NCI-H69 (cell line): ENCODE measurements at places on chromosomes 3 and 15.

DNA sequence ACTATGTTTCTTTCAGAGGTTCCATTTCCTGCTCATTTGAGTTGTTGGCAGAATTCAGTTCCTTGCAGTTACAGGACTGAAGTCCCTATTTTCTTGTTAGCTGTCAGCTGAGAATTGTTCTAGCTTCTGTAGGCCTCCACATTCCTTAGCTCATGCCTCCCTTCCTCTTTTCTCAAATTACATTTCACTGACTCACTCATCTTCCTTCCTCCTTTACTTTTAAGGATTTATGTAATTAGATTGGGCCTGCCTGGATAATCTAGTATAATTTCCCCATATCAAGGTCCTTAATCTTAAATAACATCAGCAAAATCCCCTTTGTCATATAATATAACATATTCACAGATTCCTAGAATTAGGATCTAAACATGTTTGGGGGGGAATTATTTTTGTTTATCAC, 40.6 kb upstream of the RBMS3 start:
- DNase-seq: no peak

GRCh38 chr15:57495041-57495440, 96.7 kb upstream of the MYZAP start:
- no peak for DNase-seq

DNA sequence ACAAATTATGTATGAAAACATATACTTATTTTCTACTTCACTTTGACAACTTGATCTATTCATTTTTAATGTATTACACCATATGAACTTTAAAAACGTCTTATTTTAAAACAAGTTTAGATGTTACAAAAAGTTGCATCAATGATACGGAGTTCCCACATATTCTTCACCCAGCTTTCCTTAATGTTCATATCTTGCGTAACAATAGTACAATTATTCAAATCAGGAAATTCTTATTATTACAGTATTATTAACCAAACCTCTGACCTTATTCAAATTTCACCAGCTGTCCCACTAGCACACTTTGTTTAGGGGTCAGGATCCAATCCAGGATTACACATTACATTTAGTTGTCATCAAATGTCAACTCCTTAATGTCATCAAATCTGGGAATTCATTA, 12.9 kb upstream of the XRN1 start:
- DNase-seq: no peak

DNA sequence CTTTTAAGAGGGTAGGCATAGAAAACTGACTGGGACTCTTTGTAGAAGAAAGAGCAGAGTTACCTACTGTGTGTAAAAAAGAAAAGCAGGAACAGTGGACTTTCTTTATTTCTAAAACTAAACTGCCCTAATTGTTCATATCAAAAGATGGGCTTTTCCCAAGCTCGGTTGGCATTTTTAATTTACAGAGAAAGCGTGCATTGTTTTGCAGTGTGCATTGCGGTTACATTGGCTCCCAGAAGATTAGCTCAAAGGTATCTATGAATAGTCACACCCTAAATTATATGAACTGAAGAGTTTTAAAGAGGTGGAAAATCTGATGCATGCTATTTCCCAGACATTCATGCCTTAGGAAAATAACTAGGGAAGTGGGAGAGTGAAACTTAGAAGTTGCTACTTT, 36.5 kb downstream of the MITF start:
- no peak for DNase-seq

- no peak for DNase-seq
Observed at GRCh38 chr3:33091746-33092145, 5.2 kb downstream of the GLB1 start.

- no peak for DNase-seq
Observed at GRCh38 chr3:149605902-149606301, 51.9 kb downstream of the WWTR1 start.

- no peak for DNase-seq
Observed at GRCh38 chr3:141267629-141268028, 36.0 kb downstream of the PXYLP1 start.

DNA sequence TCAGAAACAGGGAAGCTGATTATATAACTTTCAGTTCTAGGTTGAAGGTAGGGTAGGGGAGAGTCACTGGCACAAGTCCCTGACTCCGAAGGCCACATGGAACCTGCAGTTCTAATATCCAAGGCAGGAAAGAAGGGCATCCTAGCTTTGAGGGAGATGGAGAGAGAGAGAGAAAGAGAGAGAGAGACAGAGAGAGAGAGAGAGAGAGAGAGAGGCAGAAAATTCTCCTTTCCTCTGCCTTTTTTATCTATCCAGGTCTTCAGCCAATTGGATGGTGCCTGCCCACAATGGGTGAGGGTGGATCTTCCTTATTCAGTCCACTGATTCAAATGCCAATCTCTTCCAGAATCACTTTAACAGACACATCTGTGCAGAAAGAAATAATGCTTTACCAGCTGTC, 35.7 kb upstream of the TMEM45A start:
- DNase-seq: no peak

DNA sequence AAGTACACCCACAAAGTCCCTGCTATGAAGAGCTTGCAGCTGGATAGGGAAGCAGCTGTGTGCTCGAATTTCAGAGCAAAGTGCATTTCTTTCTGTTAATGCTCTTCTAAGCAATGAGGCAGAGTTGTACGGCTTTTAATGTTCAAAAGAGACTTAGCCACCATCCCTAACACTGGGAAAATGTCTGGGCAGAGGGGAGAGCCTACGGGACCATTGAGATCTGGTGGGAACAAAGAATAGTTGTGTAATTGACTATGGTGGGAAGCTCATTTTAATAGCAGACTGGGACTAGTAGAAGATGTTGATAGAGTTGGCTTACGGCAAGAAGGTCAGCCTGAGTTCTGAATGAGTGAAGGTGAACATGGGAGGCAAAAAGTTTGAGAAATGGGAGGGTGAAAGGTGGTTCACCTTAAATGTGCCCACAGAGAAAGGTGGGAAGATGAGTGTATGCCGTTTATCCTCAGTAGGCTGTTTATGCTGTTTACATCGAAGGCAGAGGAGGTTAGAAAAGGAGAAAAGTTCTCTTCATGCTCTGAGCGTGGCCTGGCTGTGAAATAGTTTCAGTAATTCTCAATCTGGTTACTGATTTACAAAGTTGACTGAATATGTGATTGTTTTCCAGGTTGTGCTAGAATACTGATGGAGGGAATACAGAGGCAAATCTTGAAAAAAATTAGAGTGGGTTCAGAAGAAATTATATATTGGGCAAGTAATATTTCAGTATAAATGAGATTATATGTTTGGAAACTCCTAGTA, 22.9 kb upstream of the UTS2B start:
- DNase-seq: no peak

DNA sequence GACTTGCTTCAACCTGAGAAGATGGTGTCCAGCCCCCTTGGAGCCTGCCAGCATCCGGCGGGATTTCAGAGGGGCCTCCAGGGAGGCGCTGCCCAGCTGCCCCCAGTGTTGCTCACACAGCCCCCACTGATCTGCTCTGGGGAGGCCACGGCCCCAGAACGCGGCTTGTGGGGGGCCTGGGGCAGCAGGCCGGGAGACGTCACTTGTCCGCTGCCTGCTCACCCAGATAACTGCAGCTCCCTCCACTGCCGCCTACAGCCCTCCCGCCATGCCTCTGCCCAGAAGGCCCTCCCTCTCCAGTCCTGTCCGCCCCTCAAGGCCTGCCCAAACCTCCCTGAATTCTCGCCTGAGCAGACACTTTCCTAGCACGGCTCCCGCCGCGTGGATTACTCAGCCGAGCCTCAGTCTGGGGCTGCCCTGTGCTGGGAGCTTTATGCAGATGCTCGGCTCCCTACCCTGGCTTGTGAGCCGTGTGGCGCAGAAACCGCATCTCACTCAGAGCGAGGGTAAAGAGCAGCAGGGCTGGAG, 17.2 kb upstream of the ADIPOQ start:
- DNase-seq: peak; percentile 85

DNA sequence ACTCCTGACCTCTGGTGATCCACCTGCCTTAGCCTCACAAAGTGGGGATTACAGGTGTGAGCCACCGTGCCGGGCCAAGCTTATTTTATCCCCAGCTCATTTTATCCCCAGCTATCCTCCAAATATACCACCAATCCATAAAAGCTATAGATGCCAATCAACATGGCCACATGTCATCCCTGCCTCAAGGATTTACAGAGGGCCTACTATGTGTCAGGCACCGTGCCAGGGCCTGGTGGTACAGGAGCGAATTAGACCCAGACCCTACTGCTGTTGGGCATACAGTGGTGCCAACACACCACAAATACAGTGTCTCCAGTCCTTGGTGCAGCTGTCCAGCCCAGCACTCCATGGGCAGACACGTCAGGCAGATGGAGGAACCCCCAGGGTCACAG, 73.4 kb downstream of the SCN5A start:
- no peak for DNase-seq

DNA sequence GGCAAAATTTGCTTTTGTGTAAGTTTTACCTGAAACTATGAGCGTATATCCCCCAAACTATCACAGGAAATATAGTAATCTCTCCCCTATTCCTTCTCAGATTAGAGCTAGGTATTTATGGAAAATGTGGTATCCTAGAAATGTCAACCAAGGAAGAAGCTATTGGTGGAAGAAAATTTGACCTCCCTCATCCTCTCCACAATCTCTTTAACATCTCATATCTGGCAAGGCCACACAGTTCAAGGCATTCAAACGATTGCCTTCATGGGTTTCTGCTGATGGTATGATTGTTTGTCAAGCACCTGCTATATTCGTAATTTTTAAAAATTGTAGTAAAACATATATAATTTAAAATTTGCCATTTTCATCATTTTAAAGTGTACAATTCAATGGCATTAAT, 27.5 kb upstream of the DRD3 start:
- no peak for DNase-seq
